Activated CD4-positive, alpha-beta memory T cell treated with anti-CD3 and anti-CD28 coated beads for 36 hours (primary cell): ENCODE measurements at places on chromosomes 7 and 10. TPM values are rescaled to one million over a fixed set of nuclear protein-coding genes. Genes with fewer than 3 reads are reported as not detected.
A peak's percentile ranks its signal among the peaks of the same experiment; 100 is the strongest.

Gene OIT3
- total RNA-seq, result not detected

Gene KCNIP2
- 1.4 TPM for total RNA-seq

Gene PHYH
- total RNA-seq, result 15.4 TPM

Gene METTL27
- total RNA-seq, result 1.7 TPM

Gene ABCC2
- total RNA-seq, result 0.57 TPM

Gene CYP2C9
- total RNA-seq, result not detected

Gene INMT
- not detected for total RNA-seq

Gene PNLIP
- total RNA-seq, result not detected

Gene ITPRID1
- total RNA-seq, result not detected

Gene MAGI2
- total RNA-seq, result 0.17 TPM

Gene SLC26A4
- total RNA-seq, result 7.1 TPM

DNA sequence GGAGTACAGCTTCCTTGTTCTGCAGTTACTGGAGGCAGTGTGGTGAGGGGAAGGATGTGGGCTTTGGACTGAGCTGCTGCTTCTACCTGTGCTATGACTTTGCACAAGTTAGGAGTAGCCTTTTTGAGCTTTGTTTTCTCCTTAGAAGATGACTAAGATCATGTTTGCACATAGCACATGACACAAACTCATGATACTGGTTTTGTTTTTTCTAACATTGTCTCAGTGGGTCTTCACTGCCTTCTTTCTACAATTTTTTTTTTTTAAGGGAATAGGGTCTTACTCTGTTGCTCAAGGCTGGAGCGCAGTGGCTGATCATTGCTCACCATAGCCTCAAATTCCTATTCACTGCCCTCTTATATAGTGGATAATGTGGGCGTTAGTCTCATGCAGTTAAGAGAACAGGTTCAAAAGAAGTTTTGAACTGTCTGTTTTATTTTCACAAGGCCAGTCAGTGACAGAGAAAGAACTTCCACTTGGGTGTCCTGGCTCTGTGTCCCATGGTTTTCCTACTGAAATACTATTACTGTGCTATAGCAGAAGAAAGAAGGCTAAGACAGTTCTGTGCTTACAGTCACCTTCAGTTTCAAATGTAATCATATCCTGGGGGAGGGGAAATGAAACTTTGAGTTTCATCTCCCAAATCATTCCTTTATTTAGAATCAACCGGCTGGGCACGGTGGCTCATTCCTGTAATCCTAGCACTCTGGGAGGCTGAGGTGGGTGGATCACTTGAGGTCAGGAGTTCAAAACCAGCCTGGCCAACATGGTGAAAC is 72.0 kb downstream of the KAT6B start:
- H3K36me3 ChIP-seq, result no peaks in the 10 kb centered on the region
- H3K4me1 ChIP-seq, result peaks cover 55% of the 10 kb centered on the region
- peak overlapping the region; percentile 10 for H3K4me3 ChIP-seq
- no peaks in the 10 kb centered on the region for H3K27me3 ChIP-seq

GRCh38 chr7:158123214-158123613 is 464.4 kb downstream of the PTPRN2 start:
- no peaks in the 10 kb centered on the region for H3K36me3 ChIP-seq
- H3K27ac ChIP-seq, result no peak overlapping the region
- H3K4me1 ChIP-seq, result no peaks in the 10 kb centered on the region
- no peaks in the 10 kb centered on the region for H3K27me3 ChIP-seq
- no peak overlapping the region for H3K4me3 ChIP-seq

DNA sequence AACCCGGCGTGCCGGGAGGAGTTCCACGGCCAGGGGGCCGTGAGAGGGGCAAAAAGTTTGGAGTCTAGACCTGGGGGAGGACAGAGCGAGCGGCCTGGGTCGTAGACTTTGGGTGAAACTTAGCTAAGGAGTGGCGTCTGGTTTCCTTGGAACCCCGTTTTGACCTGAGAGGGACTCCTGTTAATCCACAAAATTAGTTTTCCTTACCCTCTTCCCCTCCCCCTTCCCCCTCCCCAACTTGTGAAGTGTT is 574 bp downstream of the MARCHF5 start:
- H3K36me3 ChIP-seq, result peaks cover 14% of the 10 kb centered on the region
- peak overlapping the region; percentile 83 for H3K4me3 ChIP-seq
- no peaks in the 10 kb centered on the region for H3K27me3 ChIP-seq
- H3K4me1 ChIP-seq, result peaks cover 25% of the 10 kb centered on the region
- no peak for DNase-seq

DNA sequence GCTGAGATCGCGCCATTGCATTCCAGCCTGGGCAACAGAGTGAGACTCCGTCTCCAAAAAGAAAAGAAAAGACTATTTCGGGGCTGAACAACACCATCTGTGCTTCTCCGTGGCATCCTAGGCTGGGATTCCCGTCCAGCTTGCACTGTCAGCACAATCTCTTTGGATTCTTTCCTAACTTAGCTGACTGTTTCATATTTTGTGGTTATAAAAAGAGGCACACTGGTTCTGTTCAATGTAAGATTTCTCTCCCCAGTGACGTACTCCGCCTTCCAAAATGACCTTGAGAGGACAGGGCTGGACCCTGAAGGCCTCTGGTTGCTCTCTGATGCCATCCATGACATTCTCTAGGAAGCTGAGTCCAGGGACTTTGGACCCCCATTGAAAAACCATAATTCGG is 8.8 kb downstream of the ZNHIT1 start:
- H3K27me3 ChIP-seq, result no peaks in the 10 kb centered on the region
- H3K36me3 ChIP-seq, result peaks cover 24% of the 10 kb centered on the region
- no peak for DNase-seq
- no peak overlapping the region for H3K27ac ChIP-seq
- peaks cover 4% of the 10 kb centered on the region for H3K4me1 ChIP-seq

GRCh38 chr7:141700848-141701371 is 1.1 kb downstream of the DENND11 start:
- H3K36me3 ChIP-seq, result peaks cover 3% of the 10 kb centered on the region
- peaks cover 2% of the 10 kb centered on the region for H3K27me3 ChIP-seq
- H3K4me3 ChIP-seq, result peak overlapping the region; percentile 79

DNA sequence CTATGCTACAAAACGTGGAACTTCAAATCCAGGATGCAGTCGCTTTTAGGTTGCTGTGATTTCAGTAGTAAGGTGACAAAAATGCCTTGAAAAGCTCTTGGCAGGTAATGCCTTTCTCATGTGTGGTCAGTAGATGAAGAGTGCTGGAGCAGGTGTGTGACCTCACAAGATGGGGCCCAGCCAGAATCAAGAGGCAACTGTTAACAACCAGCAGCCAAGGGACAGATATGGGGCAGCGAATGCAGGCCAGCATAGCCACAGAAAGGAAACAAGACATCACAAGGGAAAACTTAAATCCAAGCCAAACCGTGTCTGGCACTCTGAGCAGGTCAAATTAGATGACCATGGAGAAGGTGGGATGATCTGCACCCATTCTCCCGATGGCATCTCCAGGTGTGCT is 12.3 kb downstream of the HUS1 start:
- H3K27me3 ChIP-seq, result no peaks in the 10 kb centered on the region
- no peak overlapping the region for H3K4me3 ChIP-seq
- H3K4me1 ChIP-seq, result peaks cover 15% of the 10 kb centered on the region

DNA sequence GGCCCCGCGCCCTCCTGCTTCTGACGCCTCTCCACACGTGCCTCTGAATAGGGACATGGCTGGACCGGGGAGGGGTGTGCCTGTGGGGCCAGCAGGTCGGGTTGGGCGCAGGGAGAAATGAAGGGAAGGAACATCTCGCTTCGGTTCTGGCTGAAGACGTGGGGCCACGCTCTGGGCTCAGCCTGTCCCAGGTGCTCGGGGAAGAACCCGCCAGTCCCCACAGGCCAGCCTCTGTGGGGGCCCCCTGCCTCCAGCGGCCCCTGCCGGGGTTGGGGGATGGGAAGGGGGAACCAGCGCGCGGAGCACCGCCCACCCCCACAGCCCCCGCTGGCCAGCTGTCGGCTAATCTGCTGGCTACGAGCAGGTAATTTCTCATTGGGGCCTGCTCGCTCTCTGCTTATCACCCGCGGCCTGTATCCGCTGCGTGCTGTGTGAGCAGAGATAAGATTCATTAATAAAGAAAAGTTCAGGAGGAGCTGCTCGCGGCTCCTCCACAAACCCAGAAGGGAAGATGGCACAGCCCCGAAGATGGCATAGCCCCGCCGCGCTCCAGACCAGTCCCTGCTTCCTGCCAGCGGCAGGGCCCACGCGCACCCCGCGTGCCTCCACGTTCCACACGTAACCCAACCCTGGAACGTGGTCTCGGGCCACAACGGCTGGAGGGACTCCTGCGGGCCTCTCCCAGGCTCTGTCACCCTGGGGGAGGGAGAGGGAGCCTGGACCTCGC is 186.2 kb downstream of the ELFN1 start:
- H3K4me1 ChIP-seq, result peaks cover 13% of the 10 kb centered on the region
- no peak overlapping the region for H3K4me3 ChIP-seq
- H3K36me3 ChIP-seq, result no peaks in the 10 kb centered on the region
- no peak for DNase-seq

DNA sequence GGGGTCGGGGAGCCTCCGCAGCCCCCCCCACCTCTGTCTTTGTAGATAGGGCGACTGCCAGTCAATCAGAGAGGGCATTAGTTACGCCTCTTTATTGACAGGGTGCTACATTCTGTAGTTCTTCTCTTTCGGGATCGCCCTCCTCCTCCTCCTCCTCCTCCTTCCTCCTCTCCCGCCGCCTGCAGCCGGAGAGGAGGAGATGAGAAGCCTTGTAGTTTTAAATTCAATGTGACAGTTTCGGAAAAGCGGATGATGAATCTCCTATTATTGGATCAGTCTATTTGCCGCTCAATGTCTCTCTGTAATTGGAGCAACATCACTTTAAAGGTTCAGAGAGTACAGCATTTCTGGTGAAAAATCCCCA is 587 bp upstream of the UNCX start:
- peaks cover 8% of the 10 kb centered on the region for H3K36me3 ChIP-seq
- no peak overlapping the region for H3K27ac ChIP-seq
- no peak overlapping the region for H3K4me3 ChIP-seq
- DNase-seq, result no peak
- peaks cover 53% of the 10 kb centered on the region for H3K27me3 ChIP-seq

DNA sequence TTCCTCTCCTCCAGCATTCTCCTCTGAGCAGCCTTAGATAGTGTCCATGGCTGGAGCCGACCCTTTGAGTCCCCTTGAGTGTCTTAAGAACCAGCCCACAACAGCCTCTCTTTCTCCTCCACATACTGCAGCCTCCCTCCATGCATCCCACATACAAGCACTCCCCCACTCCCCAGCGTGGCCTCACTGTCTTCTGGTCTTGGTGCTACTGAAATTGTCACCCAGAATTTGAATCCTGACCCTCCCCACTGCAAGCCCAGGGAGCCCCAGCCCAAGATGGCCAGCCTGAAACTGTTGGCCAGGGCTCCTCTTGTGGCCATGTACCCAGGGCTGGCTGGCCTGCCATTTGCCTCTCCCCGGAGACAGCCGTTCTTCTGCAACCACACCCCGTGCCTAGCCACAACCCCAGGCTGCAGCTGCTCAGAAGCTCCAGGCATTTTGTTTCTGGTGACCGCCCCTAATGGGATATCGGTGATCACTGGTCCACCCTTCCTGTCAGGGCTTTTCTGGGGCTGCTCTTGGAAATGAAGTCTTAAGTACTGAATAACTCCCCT is 18.8 kb upstream of the SH2D4B start:
- peaks cover 27% of the 10 kb centered on the region for H3K4me1 ChIP-seq
- H3K27me3 ChIP-seq, result no peaks in the 10 kb centered on the region
- H3K36me3 ChIP-seq, result peaks cover 40% of the 10 kb centered on the region
- H3K27ac ChIP-seq, result peak overlapping the region; percentile 0

DNA sequence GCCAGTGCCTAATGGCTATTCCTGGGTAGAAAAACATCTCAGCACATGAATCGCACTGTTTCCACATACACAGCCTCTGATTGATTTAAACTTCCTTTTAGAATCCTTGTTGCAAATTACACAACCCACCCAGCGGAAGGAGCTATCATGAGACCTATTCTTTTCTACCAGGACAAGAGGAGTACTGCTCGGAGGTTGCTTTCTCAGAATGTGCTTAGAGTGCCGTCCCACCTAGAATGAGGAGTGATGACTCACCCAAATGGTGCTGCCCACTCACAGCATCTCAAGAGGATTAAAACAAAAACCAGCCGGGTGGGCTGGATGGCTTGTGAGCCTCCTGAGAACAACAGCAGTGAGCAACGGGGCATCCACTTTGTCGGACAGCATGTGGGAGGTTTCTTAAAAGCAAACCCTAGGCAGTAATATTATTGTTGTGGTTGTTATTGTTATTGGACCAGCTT is 128.9 kb downstream of the DGKI start:
- H3K4me1 ChIP-seq, result no peaks in the 10 kb centered on the region
- H3K4me3 ChIP-seq, result no peak overlapping the region
- H3K27me3 ChIP-seq, result no peaks in the 10 kb centered on the region

GRCh38 chr10:63977329-63977923 is 456.2 kb downstream of the REEP3 start:
- H3K27ac ChIP-seq, result no peak overlapping the region
- no peaks in the 10 kb centered on the region for H3K27me3 ChIP-seq
- no peak overlapping the region for H3K4me3 ChIP-seq
- no peaks in the 10 kb centered on the region for H3K36me3 ChIP-seq
- peak; percentile 40 for DNase-seq
- no peaks in the 10 kb centered on the region for H3K4me1 ChIP-seq

GRCh38 chr7:128672927-128673517 is 930 bp downstream of the GARIN1A start:
- no peak overlapping the region for H3K27ac ChIP-seq
- H3K27me3 ChIP-seq, result peaks cover 18% of the 10 kb centered on the region
- no peak overlapping the region for H3K4me3 ChIP-seq
- H3K4me1 ChIP-seq, result no peaks in the 10 kb centered on the region
- no peaks in the 10 kb centered on the region for H3K36me3 ChIP-seq

GRCh38 chr7:57305192-57305748 is 144.7 kb upstream of the ZNF716 start:
- no peaks in the 10 kb centered on the region for H3K4me1 ChIP-seq
- no peak for DNase-seq
- H3K36me3 ChIP-seq, result peaks cover 3% of the 10 kb centered on the region
- no peak overlapping the region for H3K4me3 ChIP-seq
- H3K27ac ChIP-seq, result no peak overlapping the region
- no peaks in the 10 kb centered on the region for H3K27me3 ChIP-seq

GRCh38 chr10:62512732-62513475 is 138.7 kb downstream of the ZNF365 start:
- DNase-seq, result no peak
- H3K27me3 ChIP-seq, result peaks cover 5% of the 10 kb centered on the region
- H3K4me1 ChIP-seq, result no peaks in the 10 kb centered on the region
- H3K27ac ChIP-seq, result no peak overlapping the region

- no peaks in the 10 kb centered on the region for H3K4me1 ChIP-seq
- no peak for DNase-seq
- H3K27ac ChIP-seq, result no peak overlapping the region
Observed at GRCh38 chr10:131446171-131446570, 134.7 kb upstream of the TCERG1L start.

- H3K27me3 ChIP-seq, result peaks cover 16% of the 10 kb centered on the region
- H3K4me1 ChIP-seq, result no peaks in the 10 kb centered on the region
- H3K36me3 ChIP-seq, result no peaks in the 10 kb centered on the region
- no peak overlapping the region for H3K4me3 ChIP-seq
Observed at GRCh38 chr10:104690959-104691358, 49.9 kb downstream of the SORCS3 start.

DNA sequence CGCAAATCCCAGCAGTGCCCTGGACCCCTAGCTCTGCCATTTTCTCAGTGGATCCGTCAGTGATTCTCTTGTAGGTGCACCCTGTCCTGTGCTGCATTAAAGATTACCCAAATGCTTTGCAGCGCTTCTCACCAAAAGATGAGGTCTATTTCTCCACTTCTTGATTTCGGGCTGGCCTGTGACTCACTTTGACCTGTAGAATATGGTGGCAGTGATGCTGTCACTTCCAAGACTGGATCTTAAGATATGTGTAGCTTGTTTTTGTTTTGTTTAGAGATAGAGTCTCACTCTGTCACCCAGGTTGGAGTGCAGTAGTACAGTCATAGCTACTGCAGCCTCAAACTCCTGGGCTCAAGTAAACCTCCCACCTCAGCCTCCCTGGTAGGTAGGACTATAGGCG is 37.0 kb upstream of the ZMIZ1 start:
- no peaks in the 10 kb centered on the region for H3K36me3 ChIP-seq
- no peak for DNase-seq
- H3K4me3 ChIP-seq, result no peak overlapping the region
- no peak overlapping the region for H3K27ac ChIP-seq
- peaks cover 13% of the 10 kb centered on the region for H3K4me1 ChIP-seq
